ENCODE measurements at places on chromosomes 7 and 10. TPM values are rescaled to one million over a fixed set of nuclear protein-coding genes. Genes with fewer than 3 reads are reported as not detected.
A peak's percentile ranks its signal among the peaks of the same experiment; 100 is the strongest.

- no peak for DNase-seq
Measured at GRCh38 chr10:93226619-93227018, 152.9 kb downstream of the CYP26A1 start.

The PARP12 gene
- total RNA-seq: 10.8 TPM

DNA sequence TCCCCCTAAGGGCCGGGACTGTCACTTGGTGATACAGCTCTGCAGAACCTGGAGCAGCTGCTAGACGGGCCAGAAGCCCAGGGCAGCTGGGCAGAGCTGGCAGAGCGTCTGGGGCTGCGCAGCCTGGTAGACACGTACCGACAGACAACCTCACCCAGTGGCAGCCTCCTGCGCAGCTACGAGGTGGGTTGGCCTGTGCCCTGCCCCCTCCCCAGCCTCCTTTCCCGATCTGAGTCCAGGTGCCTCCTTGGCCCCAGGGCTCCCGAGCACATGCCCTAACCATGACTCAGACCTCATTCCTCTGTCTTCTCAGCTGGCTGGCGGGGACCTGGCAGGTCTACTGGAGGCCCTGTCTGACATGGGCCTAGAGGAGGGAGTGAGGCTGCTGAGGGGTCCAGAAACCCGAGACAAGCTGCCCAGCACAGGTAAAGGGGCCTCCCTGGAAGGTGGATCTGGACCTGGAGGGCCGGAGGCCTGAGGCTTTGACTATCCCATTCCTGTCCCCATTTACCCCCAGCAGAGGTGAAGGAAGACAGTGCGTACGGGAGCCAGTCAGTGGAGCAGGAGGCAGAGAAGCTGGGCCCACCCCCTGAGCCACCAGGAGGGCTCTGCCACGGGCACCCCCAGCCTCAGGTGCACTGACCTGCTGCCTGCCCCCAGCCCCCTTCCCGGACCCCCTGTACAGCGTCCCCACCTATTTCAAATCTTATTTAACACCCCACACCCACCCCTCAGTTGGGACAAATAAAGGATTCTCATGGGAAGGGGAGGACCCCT lies 6.4 kb downstream of the NFKB2 start:
- no peak for DNase-seq

The RARRES2 gene
- 278 TPM for total RNA-seq

- no peak for DNase-seq
Measured at GRCh38 chr10:89637113-89637512, 7.9 kb downstream of the PANK1 start.

GRCh38 chr7:47826754-47827153 lies 121.5 kb downstream of the PKD1L1 start:
- DNase-seq: no peak

DNA sequence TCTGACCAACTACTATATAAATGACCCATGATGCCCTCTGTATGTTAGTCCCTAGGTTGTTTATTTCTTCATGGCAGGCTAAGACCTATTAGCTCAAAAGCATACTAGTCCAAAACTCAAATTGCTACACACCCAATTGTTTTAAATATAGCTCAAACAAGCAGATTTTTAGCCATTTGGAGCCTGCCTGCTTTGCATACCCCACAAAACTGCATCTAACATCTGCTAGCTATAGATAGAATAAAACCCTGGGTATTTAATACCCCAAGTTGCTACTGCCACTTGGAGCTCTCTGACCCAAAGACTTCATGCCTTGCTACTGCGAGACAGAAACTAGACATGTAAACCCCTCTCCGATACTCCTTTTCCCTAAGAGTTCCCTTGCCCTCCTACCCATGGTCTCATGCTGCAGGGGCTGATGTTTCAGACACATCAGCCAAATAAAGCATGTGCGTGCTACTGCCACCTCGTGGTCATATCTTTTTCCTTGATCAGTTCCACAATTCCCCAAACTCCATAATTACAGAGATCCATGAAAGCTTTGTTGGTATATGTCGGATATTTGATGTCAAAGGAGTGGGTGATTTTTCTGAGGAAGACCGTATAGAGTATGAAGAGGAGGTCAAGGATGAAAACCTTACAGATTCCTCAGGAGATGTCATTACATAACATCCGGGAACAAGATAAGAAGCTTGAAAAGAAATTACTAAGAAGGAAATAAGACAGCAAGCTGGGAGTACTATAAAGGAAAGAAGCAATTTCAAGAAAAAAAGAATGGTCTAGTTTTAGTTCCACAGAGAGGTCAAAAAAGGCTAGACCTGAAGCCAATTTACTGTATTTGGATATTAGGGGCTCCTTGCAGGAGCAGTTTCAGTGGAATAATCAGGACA lies 386.6 kb downstream of the SH2D4B start:
- no peak for DNase-seq

The TACR2 gene
- 0.12 TPM for total RNA-seq

The CC2D2B gene
- total RNA-seq: 0.09 TPM

GRCh38 chr10:101224910-101225823 lies 4.1 kb downstream of the LBX1 start:
- no peak for DNase-seq

DNA sequence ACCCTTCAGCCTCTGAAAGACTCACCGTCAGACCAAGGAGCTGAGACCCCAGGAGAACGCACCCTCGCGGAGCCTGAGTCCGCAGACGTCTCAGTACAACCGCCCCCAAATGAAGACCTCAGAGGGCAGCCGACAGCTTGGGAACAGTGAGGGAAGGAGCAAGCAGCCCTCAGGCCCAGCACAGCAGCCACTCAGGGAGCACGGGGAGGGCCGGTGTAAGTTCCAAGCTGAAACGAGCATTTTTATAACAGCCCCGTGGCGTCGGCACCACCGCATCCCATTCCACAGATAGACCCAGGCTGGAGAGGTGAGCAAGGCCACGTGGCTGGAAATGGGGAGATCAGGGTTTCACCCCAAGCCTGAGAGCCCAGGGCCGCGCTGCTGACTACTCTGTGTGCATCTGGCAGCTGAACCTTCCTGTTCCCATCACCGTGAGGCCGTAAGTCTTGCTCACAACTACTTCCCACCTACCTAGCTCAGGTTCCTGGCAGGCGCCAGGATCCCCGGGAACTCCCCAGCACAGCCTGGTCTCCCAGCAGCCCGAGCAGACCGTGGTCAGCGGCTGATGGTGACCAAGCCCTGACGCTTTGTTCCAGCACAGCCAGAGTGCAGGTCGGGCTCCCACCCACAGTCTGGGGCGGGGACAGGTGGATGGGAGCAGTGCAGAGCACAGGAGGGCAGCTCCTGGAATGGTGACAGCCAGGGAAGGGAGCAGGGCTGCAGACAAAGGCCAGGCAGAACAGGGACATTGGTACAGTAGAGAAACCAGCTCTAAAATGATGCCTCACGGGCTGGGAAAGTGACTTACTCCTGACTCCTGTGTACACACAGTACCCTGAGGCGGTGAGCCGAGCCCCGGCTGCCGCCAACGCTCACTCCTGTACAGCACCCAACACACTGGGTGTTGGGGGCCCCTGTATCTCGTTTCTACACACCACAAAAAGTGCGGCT lies 6.1 kb upstream of the NOM1 start:
- peak; percentile 50 for DNase-seq

DNA sequence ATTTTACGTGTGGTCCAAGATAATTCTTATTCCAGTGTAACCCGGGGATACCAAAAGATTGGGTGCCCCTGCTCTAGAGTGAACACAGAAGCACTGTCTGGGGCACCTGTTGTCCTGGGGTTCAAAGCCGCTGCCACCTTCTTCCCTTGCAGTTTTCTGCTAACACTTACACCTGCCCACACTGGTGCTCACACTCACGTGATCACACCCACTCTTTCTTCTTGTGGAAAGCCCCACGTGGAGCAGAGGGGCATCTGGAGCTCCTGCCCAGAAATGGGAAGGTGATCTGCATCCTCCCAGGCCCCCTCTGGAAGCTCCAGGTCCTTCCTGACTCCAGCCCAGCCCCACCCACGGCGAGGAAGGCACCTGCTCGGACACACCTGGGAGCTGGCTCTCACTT lies 42.9 kb downstream of the PTPRN2 start:
- no peak for DNase-seq

GRCh38 chr7:128244861-128245260 lies 3.8 kb downstream of the LEP start:
- DNase-seq: no peak

DNA sequence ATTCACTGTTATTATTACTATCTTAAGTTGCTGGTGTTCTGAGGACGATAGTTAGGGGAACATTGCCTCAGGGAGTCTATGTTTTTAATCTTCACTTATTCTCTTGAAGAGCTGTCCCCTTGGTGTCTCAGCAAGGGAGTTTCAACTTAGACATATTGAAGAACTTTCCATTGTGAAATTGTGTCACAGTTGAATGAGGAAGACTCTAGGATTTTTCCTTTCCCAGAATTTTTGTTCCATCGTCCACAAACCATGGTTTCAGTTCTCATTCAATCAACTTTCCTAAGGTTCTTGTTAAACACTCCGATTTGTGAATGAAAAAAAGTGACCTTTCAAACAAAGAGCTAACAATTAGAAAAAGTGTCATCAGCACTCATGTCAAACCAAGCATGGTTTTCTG lies 128.3 kb downstream of the GATA3 start:
- DNase-seq: no peak

GRCh38 chr7:117072620-117073118 lies 119.4 kb downstream of the ST7 start:
- DNase-seq: peak; percentile 86

The CLDN3 gene
- 42.9 TPM for total RNA-seq

The ITIH5 gene
- 8.9 TPM for total RNA-seq

GRCh38 chr7:73418113-73418703 lies 15.4 kb upstream of the FZD9 start:
- no peak for DNase-seq

The MCM10 gene
- total RNA-seq: 0.12 TPM

GRCh38 chr10:114103284-114103683 lies 59.6 kb downstream of the ADRB1 start:
- DNase-seq: no peak

DNA sequence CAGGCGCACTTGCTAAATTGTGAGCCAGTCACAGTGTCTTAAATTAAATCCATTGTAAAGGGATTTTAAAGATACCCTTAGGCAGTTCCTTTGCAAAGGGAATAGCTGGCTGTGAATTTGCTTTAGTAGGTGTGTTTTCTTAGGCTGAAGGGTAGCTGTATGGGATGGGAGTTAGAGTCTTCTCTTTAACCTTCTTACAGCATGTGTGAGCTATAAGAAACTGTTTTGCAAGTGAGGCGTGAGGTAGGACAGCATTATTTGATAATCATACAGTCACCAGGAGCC lies 5.2 kb downstream of the EEPD1 start:
- no peak for DNase-seq

The GRM8 gene
- 0.47 TPM for total RNA-seq

GRCh38 chr7:113783403-113783802 lies 135.4 kb downstream of the PPP1R3A start:
- DNase-seq: no peak

- DNase-seq: no peak
Measured at GRCh38 chr10:1128115-1128514, 71.9 kb downstream of the WDR37 start.

DNA sequence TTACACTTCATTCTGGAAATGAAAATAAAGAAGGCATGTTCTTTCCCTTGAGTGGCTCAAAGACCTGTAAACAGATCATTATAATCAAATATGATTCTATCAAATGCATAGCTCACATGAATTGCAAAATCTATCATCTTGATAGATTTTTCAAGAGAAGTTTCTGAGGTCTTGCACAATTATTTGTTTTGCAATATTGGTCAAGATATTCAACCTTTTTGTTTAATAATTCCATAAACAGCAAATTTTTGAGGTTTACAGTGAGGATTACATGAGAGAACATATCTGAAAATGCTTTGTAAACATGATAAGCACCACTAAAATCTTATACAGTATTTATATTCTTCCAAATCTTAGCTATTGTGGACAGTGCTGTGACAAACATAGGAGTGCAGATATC lies 160.8 kb downstream of the HDAC9 start:
- no peak for DNase-seq

GRCh38 chr7:45189151-45189970 lies 31.8 kb downstream of the RAMP3 start:
- DNase-seq: no peak

DNA sequence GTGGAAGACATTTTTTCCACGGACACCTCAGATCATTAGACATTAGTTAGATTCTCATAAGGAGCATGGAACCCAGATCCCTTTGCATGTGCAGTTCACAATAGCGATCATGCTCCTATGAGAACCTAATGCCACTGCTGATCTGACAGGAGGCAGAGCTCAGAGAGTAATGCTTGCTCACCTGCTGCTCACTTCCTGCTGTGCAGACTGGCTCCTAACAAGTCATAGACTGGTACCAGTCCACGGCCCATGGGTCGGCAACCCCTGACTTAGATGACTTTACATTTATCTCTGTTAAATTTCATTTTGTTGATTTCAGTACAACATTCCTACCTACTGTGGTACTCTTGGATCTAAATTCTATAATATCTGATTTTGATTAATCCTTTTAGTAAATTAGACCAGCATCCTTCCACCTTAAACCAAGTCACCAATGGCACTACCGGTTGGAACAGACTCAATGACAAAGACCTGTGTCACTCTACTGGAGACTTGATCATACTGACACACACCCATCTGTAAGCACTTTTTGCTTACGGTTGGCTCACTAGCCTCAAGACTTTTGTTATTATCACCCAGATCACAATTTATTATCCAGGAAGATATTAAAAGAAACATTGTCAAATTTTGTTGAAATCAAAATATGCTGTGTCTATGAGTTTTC lies 8.0 kb upstream of the CCDC71L start:
- DNase-seq: no peak

GRCh38 chr10:120539076-120539475 lies 82.0 kb downstream of the PLPP4 start:
- no peak for DNase-seq

The SLC26A4 gene
- total RNA-seq: 0.47 TPM

The HNRNPA2B1 gene
- total RNA-seq: 153 TPM

- no peak for DNase-seq
Measured at GRCh38 chr7:2488272-2488645, 12.1 kb upstream of the GRIFIN start.

The CDK13 gene
- 34.7 TPM for total RNA-seq

Measured in pancreas (tissue), 10 donors.